ENCODE measurements at places on chromosomes 16 and 17.

- H3K27me3 ChIP-seq, result no peaks in the 10 kb centered on the region
- DNase-seq, result no peak
- no peak overlapping the region for H3K4me3 ChIP-seq
- H3K4me1 ChIP-seq, result no peaks in the 10 kb centered on the region
- no peak overlapping the region for H3K27ac ChIP-seq
Measured at GRCh38 chr17:71287071-71287823, 833.6 kb upstream of the SOX9 start.

DNA sequence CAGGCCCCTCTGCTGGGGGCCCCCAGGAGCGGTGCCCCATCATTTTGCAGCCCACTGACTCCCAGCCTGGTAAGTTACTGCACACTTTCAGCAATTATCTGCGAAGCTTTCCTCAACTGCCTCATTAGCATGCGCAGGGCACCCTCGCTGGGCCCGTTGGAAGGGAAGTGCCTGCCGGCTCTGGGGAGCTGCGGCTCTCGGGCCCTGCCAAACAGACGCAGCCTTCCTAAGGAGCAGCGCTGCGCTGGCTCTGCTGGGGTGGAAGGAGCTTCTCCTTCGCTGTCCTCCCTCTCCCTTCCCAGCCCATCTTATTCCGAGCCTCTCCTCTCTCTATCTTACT, 71.0 kb downstream of the RBBP6 start:
- no peak overlapping the region for H3K27ac ChIP-seq
- H3K4me1 ChIP-seq, result peaks cover 7% of the 10 kb centered on the region
- DNase-seq, result no peak
- H3K4me3 ChIP-seq, result no peak overlapping the region

- H3K27me3 ChIP-seq, result no peaks in the 10 kb centered on the region
- H3K36me3 ChIP-seq, result peaks cover 44% of the 10 kb centered on the region
- DNase-seq, result no peak
- no peak overlapping the region for H3K27ac ChIP-seq
- H3K4me3 ChIP-seq, result no peak overlapping the region
Measured at GRCh38 chr17:44038604-44039011, 23.8 kb upstream of the TMEM101 start.

DNA sequence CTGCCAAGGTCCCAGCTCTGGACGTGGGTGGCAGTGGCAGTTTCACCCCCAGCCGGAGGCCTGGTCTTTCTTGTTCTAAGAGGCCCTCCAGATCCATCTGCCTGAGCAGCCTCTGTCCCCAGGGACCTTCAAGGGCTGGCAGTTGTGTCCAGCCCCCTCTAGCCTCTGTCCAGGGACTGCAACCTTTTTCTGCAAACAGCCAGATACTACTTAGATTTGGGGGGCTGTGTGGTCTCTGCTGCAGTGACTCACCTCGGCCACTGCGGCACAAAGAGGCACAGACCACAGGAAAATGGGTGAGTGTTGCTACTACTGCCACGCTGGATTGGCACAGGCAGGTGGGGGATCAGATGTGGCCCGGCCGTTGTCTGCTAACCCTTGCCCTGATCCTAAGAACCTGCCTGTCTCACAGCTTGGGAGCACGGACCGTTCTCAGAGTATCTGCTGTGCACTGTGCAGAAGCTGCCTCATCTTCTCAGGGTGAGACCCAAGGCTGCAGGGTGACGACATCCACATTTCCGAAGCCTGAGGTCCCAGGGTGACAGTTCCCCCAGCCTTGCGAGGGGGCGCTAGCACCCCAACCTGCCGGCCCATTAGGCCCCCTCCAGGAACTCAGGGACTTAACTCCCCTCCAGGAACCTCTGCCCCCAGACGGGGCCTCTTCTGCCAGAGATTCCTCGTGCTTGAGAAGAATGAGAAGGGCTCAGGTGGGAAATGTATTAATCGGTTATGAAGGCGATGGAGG, 27.6 kb downstream of the MXRA7 start:
- peaks cover 5% of the 10 kb centered on the region for H3K4me1 ChIP-seq
- H3K27ac ChIP-seq, result no peak overlapping the region
- peaks cover 1% of the 10 kb centered on the region for H3K36me3 ChIP-seq
- no peak for DNase-seq

DNA sequence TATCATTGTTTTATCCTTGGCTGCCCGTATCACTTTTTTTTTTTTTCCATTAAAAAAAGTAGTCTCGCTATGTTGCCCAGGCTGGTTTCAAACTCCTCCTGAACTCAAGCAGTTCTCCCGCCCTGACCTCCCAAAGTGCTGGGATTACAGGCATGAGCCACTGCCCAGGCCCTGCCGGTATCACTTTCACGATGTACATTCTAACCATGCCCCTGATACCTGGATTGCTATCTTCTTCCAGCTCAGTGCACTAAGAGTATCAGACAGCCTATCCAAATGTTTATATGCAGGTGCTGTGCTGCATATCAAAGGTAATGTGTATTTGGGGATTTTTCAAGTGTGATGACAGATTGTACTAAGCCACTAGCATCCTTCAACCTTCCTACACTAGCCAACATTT, 14.2 kb downstream of the MOSMO start:
- H3K36me3 ChIP-seq, result no peaks in the 10 kb centered on the region
- no peak overlapping the region for H3K27ac ChIP-seq
- no peak for DNase-seq
- H3K4me1 ChIP-seq, result no peaks in the 10 kb centered on the region
- no peaks in the 10 kb centered on the region for H3K27me3 ChIP-seq

DNA sequence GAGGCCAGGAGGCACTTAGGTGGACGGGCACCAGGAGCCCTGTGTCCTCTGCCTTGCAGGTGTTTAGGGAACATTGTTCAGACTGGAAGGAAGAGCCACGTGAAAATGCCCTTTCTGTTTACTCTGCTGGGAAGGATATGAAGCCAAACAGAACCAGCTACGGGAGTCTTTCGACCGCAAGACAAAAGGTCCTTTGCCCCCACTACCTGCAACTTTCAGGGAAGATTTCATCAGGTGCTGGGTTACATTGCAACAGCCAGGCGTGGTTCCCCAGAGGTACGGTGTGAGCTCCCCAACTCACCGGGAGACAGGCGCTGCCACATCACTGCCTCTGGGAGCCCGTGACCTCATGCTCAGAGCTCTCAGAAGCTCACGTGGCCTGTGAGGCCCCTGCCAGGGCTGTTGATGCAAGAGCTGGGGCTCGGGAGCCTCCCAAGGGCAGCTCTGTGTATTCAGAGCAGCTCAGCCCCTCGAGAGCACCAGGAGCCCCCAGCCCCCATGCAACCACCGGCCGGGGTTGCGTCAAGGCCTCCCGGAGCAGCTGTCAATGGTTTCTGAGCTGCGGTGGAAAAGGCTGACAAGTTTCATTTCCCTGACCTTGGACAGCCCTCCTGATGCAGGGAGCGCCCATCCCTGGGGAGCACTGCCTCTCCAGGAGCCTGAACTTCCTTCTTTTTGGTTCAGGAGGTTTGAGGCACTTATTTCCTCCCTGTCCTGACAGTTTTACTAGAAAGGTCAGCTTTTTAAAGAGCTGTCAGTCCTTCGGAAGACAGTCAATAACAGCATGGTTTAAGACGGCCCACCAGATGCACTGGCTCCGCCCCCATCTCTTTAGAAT, 42.1 kb downstream of the TBC1D16 start:
- peak overlapping the region; percentile 69 for H3K27ac ChIP-seq
- no peaks in the 10 kb centered on the region for H3K36me3 ChIP-seq
- DNase-seq, result peak; percentile 70
- H3K4me1 ChIP-seq, result peaks cover 64% of the 10 kb centered on the region
- H3K27me3 ChIP-seq, result peaks cover 29% of the 10 kb centered on the region

- no peak for DNase-seq
- H3K36me3 ChIP-seq, result no peaks in the 10 kb centered on the region
- H3K27ac ChIP-seq, result no peak overlapping the region
- H3K4me3 ChIP-seq, result no peak overlapping the region
Measured at GRCh38 chr16:62102588-62102987, 66.3 kb upstream of the CDH8 start.

- no peaks in the 10 kb centered on the region for H3K27me3 ChIP-seq
- H3K27ac ChIP-seq, result no peak overlapping the region
- no peak overlapping the region for H3K4me3 ChIP-seq
- H3K4me1 ChIP-seq, result no peaks in the 10 kb centered on the region
Measured at GRCh38 chr16:54766355-54766754, 164.3 kb upstream of the IRX5 start.

- H3K36me3 ChIP-seq, result peaks cover 52% of the 10 kb centered on the region
- DNase-seq, result no peak
- H3K4me1 ChIP-seq, result peaks cover 25% of the 10 kb centered on the region
- H3K27me3 ChIP-seq, result no peaks in the 10 kb centered on the region
Measured at GRCh38 chr17:19958023-19958422, 19.6 kb downstream of the AKAP10 start.

DNA sequence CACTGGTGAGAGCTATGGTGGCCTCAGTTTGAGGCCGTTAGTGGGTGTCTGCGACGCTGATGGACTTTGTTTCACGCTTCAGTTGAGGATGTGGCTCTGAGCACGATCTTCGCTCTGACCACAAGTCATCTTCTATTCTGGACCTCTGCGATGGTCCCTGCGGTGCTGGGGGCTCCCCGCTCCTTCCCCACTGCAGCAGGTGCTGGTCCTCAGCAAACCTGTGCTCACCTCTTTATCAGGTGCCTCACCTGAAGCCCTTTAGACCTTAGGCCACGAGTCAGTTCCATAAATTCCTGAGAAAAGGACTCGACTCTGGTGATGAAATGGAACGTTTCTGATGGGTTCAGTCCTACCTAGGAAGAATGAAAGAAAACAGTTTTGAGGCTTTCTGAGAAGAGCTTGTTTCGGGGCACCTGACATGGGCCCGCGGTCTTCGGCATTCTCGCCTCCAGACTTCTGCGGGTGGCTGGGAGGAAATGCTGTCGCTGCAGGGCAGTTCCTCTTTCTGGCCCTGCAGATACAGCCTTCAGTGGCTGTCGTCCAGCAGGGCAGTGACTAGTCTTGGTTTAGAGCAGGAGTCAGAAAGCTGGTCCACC, 4.7 kb downstream of the KCTD5 start:
- H3K36me3 ChIP-seq, result peaks cover 16% of the 10 kb centered on the region
- H3K4me1 ChIP-seq, result peaks cover 41% of the 10 kb centered on the region
- DNase-seq, result peak; percentile 41
- H3K4me3 ChIP-seq, result peak overlapping the region; percentile 59
- H3K27ac ChIP-seq, result peak overlapping the region; percentile 89

GRCh38 chr17:63641692-63642448, 19.7 kb downstream of the MAP3K3 start:
- DNase-seq, result no peak
- peaks cover 22% of the 10 kb centered on the region for H3K36me3 ChIP-seq
- no peak overlapping the region for H3K4me3 ChIP-seq
- H3K27me3 ChIP-seq, result no peaks in the 10 kb centered on the region
- H3K4me1 ChIP-seq, result peaks cover 11% of the 10 kb centered on the region
- H3K27ac ChIP-seq, result peak overlapping the region; percentile 15

DNA sequence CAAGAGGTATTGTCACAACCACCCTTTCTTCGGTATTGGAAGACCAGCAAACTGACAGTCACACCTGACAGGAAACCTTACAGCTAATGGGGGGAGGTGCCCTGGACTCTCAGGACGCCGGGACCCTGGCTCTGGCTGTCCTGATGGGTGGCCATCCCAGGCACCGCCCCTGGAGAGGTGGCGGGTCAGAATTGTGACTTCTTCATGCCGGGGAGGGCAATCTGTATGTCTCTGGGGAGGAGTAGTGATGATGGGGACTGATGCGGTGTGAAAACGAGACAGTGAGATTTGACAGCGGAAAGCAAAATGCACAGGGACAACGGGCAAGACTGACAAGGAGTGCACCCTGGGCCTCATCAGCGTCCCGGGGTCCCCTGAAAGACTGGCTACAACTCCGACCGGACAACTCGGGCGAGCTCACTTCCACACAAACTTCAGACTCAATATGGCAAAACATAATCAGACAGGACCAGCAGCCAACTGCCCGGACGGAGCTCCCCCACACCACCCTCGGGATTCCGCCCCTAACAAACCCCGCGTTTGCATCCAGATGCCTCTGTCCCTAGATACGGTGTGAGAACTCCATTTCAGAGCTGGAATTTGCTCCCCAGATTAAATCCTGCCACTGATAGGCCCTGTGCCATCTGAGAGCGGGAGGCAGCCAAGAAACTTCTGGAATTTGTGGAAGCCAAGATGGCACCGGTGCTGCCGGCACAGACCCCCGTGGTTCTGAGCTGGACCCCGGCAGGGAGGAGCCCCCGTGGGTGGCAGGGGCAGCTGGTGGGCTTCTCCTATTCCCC, 83.6 kb upstream of the CREBBP start:
- H3K4me3 ChIP-seq, result no peak overlapping the region
- H3K36me3 ChIP-seq, result peaks cover 17% of the 10 kb centered on the region
- H3K27me3 ChIP-seq, result peaks cover 25% of the 10 kb centered on the region
- no peak overlapping the region for H3K27ac ChIP-seq
- DNase-seq, result no peak

GRCh38 chr17:56866496-56866895, 32.5 kb downstream of the DGKE start:
- H3K36me3 ChIP-seq, result peaks cover 22% of the 10 kb centered on the region
- no peak overlapping the region for H3K4me3 ChIP-seq
- H3K27ac ChIP-seq, result no peak overlapping the region
- no peak for DNase-seq
- H3K4me1 ChIP-seq, result peaks cover 3% of the 10 kb centered on the region
- no peaks in the 10 kb centered on the region for H3K27me3 ChIP-seq

GRCh38 chr17:55726440-55726839, 3.8 kb upstream of the TMEM100 start:
- no peak overlapping the region for H3K4me3 ChIP-seq
- no peak for DNase-seq
- H3K27ac ChIP-seq, result no peak overlapping the region
- no peaks in the 10 kb centered on the region for H3K4me1 ChIP-seq
- no peaks in the 10 kb centered on the region for H3K36me3 ChIP-seq
- H3K27me3 ChIP-seq, result peaks cover 29% of the 10 kb centered on the region

- peak overlapping the region; percentile 87 for H3K4me3 ChIP-seq
- peaks cover 9% of the 10 kb centered on the region for H3K27me3 ChIP-seq
- H3K27ac ChIP-seq, result peak overlapping the region; percentile 98
- no peak for DNase-seq
- no peaks in the 10 kb centered on the region for H3K36me3 ChIP-seq
- H3K4me1 ChIP-seq, result peaks cover 27% of the 10 kb centered on the region
Measured at GRCh38 chr17:56779322-56779721, 54.4 kb downstream of the C17orf67 start.

DNA sequence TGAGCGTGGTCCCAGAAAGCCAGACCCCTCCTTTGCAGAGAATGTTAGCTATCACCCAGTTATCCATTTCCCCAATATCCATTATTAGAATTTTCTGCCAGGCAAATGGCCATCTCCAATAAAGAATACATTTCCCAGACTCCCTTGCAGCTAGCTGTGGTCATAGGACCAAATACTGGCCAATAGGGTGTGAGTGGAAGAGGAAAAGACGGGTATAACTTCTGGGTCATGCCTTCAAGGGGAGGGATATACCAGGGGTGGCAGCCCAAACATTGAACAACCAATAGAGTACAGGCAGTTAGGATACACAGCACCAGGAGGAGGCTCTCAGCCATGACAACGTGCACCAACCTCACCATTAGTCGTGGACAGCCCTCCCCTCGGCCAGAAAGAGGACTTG, 26.1 kb upstream of the FOXF1 start:
- no peak overlapping the region for H3K4me3 ChIP-seq
- H3K36me3 ChIP-seq, result no peaks in the 10 kb centered on the region
- H3K4me1 ChIP-seq, result no peaks in the 10 kb centered on the region
- DNase-seq, result no peak

GRCh38 chr16:88427376-88427775, 25.7 kb upstream of the ZFPM1 start:
- peaks cover 5% of the 10 kb centered on the region for H3K4me1 ChIP-seq
- H3K4me3 ChIP-seq, result no peak overlapping the region
- H3K27ac ChIP-seq, result no peak overlapping the region
- H3K36me3 ChIP-seq, result no peaks in the 10 kb centered on the region
